ENCODE measurements at places on chromosomes 3 and 15.

- DNase-seq, result no peak
Measured at GRCh38 chr3:129413687-129414506, 14.5 kb downstream of the EFCAB12 start.

DNA sequence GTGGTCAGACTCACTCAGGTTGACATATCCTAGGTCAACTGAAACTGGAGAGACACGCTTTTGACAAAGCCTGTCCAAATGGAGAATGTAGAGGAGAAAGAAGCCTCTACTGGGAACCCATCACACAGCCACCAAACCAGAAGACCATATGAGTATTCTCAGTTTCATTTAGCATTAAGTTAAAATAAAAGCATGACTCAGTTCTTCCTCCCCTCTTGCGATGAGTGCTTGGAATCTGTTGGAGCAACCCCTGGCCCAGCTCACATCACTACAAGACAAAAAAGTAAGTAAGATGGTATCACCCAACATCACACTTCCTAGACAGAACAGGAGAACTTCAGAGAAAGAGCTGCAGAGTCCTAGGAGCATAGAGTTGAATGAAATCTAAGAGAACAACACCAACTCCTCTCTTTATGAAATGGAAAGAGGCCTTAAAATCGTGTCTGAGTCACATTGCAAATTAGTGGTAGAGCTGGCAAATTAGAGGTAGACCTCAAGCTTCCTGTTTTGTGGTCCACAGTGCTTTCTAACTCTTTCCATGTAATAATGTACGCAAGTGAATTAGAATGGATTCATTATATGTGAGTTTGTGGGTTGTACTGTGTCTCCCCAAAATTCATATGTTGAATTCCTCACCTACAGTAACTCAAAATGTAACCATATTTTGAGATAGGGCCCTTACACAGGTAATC, 51.2 kb downstream of the FGF12 start:
- DNase-seq, result no peak

DNA sequence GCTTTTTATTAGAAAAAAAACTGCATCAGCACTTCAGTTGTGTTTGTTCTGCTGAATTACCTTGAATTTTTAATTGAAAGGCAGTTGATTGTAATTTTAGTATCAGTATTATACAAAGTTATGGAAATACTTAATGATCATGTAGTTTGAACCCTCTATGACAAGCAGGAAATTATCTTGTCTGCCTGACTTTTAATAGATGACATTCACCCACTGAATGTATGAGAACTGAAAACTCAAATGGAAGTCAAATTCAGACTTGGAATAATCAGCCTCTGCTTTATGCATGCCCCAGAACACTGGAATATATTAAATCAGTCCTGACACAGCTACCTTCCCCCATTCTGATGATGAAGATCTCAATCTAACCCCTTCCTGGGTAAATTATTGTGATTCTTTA, 73.5 kb downstream of the SLC49A4 start:
- no peak for DNase-seq

- no peak for DNase-seq
Measured at GRCh38 chr3:49813497-49814174, at the start of gene UBA7. Gene UBA7 (minus strand): TSS chr3:49813953. CDS start chr3:49813787, 166 bp downstream.

DNA sequence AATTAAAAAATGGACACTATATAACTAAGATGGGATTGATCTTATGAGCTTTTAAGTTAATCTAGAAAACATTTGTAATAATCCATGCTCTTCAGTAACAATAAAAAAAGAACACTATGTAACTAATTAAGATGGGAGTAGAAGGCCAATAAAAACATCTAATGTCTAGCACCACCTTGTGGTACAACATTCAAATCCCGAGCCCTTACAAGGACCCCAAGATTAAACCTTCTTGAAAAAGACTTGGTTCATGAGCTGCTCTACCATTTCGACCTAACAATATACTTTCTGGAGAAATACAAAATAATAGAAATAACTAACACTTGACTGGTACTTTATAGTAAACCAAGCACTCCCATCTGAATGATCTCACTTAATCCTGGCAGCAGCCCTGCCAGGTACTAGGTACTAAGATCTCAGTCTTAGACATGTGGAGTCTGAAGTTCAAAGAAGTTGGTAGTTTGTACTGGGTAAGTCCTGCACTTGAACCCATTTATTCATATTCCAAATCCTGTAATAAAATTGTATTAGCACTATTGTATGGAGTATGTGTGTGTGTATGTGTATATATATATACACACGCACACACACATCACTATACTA, 21.8 kb downstream of the METTL6 start:
- no peak for DNase-seq

GRCh38 chr15:63539521-63539920, 35.1 kb downstream of the USP3 start:
- DNase-seq, result no peak

DNA sequence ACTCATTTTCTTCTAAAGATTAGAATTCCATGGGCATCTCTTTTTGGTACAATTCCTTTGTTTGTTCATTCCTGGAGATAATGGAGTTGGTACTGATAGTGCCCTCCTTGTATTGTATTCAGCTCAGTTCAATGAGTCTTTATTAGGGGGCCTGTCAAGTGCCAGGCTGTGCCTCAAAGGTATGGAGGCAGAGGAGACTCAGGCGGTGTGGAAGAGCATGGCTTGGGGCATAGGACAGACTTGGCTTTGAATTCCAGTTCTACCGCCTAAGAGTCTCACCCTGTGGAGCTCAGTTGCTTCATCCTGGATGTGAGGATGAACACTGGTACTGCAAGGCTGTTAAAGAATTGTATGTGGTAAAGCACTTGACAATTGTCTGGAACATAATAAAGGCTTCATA, 196.6 kb upstream of the IL12A start:
- DNase-seq, result no peak

- no peak for DNase-seq
Measured at GRCh38 chr15:89412905-89413411, 78.3 kb upstream of the POLG start.

DNA sequence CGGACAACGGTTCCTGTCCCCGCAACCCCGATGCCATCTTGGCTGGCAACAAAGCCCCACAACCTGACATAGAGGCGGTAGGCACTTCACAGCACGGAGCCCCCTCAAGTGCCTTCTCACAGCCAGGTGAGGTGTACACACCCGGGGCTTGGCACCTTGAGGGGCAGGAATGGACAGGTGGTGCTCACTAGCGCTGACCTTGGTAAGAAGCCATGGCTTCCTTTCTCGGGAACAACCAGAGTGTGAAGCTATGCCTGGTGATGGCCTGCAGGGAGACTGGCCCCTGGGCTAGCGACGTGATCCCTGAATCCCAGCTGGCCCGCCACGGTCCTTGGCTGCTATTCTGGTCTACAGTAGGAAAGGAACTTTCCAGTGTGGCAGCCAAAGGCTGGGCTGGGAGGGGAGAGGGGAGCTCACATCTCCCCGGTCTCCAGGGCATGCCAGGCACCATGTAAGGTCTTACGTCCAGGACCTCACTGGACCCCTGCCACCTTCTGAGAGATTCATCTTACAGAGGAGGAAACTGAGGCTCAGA, 70.6 kb upstream of the RPL32 start:
- DNase-seq, result no peak

GRCh38 chr3:128491691-128491940, 1.4 kb downstream of the GATA2 start:
- no peak for DNase-seq

- DNase-seq, result no peak
Measured at GRCh38 chr15:38877471-38877870, 312.9 kb upstream of the RASGRP1 start.

DNA sequence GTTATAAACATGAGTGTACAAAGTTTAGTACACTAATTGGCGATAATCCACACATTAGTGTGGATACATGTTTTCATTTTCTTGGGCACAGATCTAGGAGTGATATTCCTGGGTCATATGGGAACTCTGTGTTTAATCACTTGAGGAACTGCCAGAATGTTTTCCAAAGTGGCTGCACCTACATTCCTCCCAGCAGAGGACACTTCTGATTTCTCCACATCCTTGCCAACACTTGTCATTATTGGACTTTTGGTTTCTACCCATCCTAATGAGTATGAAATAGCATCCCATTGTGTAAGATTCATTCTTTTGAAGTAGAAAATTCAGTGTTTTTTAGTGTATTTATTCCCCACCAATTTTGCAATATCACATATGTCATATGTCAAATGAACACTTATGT, 53.6 kb downstream of the CFAP92 start:
- DNase-seq, result no peak

DNA sequence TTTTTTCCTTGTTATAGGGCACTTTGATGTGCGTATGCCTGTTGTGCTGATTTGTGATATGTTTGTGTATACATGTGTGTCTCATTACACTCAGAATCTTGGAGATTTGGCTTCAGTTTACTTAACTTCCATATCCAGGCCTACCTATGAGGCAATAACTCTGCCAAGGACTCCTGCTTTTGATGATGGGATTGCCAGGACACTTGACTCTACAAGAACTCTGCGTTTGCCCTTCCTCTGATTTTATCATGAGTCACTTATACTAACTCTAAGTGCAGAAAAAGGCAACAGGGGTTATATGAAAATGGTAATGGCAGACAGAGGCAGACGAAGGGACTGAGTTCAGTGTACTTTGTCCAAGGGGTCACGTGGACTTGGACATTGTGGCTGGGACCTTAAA, 33.6 kb downstream of the MCTP2 start:
- no peak for DNase-seq

DNA sequence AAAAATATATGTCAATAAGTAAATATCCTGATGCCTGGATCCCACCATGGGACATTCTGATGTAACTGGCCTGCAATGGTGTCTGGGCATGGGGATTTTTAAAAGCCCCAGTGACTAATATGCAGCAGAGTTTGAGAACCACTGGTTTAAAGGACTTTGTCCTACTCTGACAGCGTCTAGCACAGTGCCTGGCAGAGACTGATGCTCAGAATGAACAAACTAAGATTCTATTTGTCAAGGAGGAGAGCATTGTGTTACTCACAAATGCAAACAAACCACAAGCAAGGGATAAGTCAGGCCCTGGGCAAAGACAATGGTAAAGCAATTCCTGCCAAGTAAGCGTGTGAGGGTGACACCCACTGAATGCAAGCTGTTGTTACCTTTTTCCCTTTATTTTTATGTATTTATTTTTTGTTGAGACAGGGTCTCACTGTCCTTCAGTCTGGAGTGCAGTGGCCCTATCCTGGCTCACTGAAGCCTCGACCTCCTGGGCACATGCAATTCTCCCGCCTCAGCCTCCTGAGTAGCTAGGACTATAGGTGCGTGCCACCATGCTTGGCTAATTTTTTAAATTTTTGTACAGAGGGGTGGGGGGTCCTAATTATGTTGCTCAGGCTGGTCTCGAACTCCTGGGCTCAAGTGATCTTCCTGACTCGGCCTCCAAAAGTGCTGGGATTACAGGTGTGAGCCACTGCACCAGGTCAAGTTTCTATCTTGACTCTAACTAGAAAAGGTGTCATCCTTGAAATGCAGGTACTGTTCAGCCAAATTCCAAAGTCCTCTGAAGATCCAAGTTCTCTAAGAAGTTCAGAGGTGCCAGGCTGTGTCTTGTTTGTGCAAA, 909 bp upstream of the GPD1L start:
- DNase-seq, result no peak

GRCh38 chr3:129831503-129831902, 62.0 kb downstream of the TMCC1 start:
- no peak for DNase-seq

- DNase-seq, result no peak
Measured at GRCh38 chr15:23083115-23083514, 43.7 kb upstream of the TUBGCP5 start.

DNA sequence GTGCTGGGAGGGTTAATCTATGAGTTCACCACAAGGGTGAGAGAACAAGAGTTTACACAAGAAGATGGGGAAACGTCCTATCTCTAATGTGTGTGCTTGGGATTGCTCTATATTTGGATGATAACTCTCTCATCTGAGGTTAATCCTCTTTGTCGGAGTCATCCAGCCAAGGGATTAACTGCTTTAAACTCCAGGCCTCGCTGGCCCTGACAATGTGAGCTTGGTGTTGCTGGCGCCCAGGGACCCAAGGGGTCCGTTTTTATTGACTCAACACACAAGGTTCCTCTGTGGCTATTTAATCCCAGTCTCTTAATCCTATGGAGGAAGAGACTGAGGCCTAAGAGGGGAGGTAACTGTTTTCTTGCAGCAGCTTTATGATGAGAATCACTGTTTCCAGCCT, 14.2 kb downstream of the SV2B start:
- no peak for DNase-seq

DNA sequence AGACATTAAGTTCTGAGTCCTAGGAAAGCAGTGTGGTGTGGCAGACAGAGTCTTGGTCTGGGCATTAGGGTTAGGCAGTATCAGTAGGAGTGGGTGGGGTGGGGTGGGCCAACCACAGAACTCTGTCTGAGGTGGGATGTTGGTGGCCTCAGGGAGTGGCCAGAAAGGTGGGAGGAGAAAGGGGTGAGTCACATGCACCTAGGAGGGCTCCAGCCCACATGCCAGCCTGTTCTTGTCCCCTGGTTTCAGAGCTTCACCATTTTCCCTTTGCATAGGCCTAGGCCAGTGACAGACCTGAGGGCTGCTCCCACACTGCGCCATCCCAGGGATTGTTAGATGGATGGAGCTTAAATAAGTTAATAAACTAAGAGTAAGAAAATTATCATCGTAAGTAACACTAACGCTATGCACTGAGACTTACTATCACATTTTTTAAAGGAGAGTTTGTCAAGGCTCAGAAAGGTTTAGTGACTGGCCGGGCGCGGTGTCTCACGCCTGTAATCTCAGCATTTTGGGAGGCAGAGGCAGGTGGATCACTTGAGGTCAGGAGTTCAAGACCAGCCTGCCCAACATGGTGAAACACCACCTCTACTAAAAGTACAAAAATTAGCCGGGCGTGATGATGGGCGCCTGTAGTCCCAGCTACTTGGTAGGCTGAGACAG, 33.8 kb downstream of the DNASE1L3 start:
- DNase-seq, result no peak

DNA sequence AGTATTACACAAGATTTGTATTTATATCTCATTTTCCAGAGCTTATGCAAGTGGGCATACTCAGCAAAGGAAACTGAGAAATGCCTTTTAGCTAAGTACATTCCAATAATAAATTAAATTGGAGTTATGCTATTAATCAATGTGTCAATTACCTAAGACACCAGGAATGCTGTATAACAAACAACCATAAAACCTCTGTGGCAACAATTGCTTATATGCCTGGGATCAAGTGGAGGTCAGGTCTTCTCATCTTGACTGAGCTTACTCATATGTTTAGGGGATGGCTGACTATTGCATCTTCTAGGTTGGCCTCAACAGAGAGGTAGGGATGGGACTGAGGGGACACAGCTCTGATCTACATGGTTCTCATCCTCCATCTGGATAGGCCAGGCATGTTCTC, 30.7 kb downstream of the CD200R1L start:
- DNase-seq, result no peak

DNA sequence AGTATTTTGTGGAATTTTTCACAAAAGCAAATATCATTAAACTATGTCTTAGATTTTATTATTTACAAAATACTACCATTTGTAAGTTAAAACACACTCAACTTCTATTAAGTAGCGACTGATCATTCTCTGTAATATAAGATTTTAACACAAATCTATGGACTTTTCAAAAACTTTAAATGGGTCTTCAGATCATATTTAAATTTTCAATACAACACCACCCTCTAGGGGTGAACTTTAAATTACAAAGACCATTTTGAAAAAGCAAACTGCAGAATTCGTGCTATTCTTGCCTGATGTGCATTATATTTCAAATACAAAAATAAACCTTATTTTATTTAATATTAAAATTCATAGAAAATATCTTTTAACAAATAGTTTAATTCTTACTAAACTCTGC, 8.2 kb upstream of the VGLL4 start:
- DNase-seq, result no peak

Measured in activated CD4-positive, alpha-beta T cell treated with anti-CD3 and anti-CD28 coated beads, Interleukin-2, amount 50 U/mL, for 1 hour (primary cell).